Activated CD4-positive, alpha-beta T cell treated with anti-CD3 and anti-CD28 coated beads, Interleukin-2, amount 10 ng/mL, durations not matched to agents 7 days and 5 days (primary cell): ENCODE measurements at places on chromosomes 13 and 19.

GRCh38 chr13:87986639-87987250 is 315.6 kb downstream of the SLITRK5 start:
- DNase-seq: no peak

GRCh38 chr19:47236072-47236675 is 5.2 kb upstream of the BBC3 start:
- no peak for DNase-seq

DNA sequence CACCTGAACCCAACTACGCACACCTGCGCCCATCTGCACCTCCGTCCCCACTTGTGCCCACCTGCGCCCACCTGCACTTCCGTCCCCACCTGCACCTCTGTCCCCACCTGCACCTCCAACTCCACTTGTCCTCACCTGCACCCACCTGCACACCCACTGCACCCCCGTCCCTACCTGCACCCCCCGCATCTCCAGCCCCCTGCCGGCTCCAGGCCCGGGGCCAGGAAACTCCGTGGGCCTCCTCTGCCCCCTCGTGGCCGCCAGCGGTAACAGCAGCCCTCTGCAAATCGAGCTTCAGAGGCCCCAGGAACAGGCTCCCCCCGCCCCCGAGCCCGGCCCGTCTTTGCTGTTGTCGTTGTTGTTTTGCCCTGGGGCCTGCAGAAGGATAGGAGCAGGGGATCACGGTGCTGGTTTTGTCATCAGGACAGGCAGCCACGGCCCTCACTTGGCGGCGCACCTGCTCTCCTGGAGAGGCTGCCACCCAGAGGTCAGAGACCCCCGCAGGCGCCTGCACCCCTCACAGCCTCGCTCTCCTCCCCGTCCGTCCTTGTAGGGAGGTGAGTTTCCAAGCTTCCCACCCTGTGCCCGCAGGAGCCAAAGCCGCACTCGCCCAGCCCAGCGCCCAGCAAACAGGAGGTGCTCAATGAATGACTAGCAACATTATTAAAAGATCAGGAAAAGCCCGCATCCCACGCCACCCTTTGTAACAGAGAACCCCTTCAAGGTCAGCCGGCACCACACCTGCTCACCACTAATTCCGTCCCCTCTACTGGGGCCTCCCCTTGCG is 65.4 kb downstream of the GNG7 start:
- peak; percentile 78 for DNase-seq

DNA sequence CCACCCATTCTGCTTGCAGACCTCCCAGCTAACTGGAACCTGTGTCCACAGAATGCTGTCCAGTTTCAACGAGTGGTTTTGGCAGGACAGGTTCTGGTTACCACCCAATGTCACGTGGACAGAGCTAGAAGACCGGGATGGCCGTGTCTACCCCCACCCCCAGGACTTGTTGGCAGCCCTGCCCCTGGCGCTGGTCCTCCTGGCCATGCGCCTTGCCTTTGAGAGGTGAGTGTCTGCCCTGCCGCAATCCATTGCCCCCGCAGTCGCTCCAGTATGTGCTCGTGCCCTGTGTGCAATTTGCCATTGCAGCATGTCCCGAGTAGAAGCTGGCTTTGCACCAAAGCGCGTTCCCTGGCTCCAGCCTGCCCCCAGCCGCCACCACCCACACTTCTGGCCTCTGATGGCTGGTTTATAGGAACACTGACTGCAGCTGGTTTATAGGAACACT is 41.9 kb downstream of the CERS4 start:
- no peak for DNase-seq

GRCh38 chr19:15291089-15291488 is 41.2 kb downstream of the BRD4 start:
- no peak for DNase-seq

- DNase-seq: no peak
These were observed 46.2 kb downstream of the DCT start for GRCh38 chr13:94433055-94433961.

DNA sequence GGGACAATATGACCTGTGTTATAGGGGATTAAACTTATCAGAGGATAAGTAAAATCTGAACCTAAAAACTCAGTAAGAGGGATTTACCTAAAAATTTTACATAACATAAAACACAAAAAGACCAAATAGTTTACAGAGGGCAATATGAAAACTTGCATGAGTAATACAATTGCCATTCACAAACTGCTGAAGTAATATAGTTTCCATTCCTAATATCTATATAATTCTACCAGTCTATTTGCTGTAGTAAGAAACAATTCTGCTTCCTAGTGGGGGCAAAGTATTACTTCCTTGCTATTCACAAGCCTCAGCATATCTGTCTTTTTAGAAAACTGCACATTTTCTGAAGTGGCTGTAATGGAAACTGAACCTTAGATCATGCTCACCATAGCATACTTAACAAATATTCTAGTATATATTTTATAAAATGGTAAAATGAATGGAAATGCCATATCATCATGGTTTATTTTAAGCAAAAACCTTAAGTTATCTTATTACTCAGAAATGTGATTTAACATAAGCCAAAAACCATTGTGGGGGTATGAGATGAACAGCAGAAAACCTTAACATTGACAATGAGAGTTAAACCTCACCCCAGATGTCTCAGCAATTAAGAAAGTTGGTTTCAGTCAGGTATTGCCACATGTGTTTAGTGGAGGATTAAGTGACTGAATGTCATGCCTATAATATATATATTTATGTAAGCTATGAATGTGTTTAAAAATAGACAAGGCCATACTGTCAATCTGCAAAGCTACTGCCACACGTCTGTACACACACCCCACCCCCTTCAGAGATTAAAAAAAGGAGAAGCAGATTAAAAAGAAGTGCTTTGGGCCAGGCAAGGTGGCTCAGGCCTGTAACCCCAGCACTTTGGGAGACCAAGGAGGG is 136.8 kb downstream of the MIPEP start:
- DNase-seq: no peak

DNA sequence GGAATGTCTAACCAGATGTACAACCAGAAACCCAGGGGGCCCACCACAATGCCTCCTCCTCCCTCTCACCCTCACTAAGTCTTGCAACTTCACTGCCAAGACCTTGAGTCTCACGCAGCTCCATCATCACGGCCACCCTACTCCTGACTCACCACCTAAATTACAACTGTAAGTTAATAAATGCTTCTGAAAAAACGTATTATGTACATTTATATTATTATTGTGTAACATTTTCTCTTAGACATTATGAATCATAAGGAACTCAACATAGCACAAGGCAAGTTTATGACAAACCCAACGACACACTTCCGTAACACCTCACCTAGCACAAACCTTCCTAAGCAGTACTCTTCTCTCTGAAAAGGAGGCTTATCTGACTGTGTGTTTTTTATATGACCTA is 20.7 kb downstream of the MIPEP start:
- no peak for DNase-seq

DNA sequence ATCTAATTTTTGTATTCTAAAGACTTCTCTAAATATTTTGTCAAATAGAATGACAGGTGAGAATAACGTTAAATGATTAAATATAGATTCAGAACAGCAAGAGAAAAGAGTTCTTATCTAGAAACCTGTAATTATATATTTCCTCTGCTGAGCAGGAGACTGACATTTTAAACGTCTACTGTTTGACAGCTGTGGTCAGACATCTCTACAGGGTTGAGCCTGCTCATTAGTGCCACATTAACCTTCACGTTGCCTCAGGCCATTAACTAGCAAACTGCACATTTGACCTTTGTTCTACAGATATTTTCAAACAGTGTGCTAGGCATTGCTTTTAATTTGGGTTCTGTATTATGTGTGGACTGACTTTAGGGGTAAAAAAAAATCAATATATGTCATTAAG is 347.5 kb downstream of the GPC5 start:
- DNase-seq: no peak

- DNase-seq: no peak
These were observed 2.6 kb downstream of the DNAJB1 start for GRCh38 chr19:14515501-14516047.

DNA sequence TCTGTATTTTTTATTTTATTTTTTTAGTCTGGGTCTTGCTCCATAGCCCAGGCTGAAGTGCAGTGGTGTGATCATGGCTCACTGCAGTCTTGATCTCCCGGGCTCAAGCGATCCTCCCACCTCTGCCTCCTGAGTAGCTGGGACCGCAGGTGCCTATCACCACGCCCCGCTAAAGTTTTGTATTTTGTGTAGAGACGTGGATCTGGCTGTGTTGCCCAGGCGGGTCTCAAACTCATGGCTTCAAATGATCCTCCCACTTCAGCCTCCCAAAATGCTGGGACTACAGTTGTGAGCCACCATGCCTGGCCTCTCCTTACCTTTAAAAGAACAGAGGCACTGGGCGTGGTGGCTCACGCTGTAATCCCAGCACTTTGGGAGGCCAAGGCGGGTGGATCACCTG is 4.2 kb upstream of the MAG start:
- DNase-seq: no peak

DNA sequence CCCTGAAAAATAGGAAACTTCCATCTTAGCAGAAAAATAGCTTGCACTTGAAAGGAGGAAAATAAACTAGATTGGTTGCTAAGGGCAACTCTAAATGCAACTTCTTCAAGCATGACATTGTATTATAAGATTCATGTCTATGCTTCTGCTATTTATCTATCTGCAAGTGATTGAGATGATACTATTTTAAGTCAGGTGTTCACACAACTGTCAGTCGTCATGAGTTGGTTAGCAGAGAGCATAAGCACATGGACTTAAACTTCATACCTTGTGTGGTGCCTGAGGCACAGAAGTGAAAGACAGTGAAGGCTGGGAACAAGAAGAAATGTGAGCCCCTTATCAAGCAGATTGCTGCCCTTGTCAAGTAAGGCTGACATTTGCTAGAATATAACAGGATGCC is 82.9 kb downstream of the SLITRK5 start:
- DNase-seq: no peak
